CD4-positive, alpha-beta T cell treated with Interleukin-2 at 100 ng/mL for 4 hours (primary cell): ENCODE measurements at places on chromosomes 4 and X.
A peak's percentile ranks its signal among the peaks of the same experiment; 100 is the strongest.

DNA sequence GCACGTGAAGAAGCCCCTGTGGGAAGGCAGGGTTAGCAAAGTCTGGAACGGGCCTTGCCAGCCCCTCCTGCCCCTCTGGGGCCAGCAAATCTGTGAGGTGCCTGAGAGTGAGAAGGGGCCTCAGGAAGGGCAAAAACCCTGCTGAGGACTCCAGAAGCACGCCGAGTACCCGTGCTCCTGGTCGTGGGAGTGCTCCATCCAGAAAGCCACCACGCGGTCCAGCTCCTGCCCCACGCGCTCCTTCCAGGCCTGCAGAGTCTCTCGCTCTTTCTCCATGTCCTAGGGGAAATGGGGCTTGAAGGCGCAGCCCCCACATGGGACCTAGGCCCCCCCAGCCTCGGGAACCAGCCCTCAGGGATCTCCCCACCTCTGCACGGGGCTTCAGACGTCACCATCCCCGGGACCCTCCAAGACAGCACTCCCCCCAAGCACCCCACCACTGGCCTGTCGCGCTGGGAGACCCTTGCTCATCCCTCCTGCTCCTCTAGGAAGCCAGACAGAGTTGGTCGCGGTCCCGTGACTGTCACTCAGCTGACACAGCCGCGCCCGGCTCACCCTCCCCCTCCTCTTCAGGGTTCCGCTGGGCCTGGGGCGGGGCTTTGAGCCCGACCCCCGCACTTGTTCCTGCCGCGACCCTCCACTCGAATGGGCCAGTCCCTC is at the start of gene RENBP:
TSS of gene RENBP (minus strand) at position 504 of the 660 bp plus-strand sequence. CDS start at position 471, 33 bp downstream.
- DNase-seq, result peak; percentile 36

- DNase-seq, result no peak
Measured at GRCh38 chrX:35622040-35622439, 176.1 kb upstream of the MAGEB16 start.

DNA sequence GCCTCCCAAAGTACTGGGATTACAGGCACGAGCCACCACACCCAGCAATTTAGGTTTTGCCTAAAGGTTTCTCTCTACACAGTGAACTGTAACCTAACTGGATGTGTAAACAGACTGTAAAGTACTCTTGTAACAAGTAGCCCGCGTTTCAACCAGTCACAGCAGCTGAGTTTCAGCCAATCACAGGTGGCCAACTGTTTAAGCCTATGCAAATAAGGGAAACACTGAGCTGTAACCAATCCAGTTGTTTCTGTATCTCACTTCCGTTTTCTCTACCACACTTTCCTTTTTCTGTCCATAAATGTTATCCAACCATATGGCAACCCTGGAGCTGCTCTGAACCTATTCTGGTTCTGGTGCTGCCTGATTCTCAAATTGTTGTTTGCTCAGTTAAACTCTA is 59.9 kb downstream of the DIPK2B start:
- no peak for DNase-seq

DNA sequence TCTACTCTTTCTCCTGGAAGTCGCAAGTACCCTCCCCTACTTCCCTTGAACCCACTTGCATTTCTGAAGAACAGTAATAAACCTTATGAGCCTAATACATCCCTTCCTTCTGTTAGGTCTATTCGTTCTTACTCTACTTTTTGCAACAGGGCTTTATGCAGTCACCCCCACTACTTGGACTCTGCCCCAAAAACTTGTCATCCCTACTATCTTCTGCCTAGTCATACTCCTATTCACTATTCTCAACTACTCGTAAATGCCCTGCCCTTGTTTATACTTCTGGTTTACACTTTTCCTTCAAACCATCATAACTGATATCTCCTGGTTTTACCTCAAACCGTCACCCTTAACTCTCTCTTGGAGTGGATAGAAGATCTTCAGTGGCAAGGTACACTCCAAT is 55.2 kb upstream of the SLIT2 start:
- no peak for DNase-seq

DNA sequence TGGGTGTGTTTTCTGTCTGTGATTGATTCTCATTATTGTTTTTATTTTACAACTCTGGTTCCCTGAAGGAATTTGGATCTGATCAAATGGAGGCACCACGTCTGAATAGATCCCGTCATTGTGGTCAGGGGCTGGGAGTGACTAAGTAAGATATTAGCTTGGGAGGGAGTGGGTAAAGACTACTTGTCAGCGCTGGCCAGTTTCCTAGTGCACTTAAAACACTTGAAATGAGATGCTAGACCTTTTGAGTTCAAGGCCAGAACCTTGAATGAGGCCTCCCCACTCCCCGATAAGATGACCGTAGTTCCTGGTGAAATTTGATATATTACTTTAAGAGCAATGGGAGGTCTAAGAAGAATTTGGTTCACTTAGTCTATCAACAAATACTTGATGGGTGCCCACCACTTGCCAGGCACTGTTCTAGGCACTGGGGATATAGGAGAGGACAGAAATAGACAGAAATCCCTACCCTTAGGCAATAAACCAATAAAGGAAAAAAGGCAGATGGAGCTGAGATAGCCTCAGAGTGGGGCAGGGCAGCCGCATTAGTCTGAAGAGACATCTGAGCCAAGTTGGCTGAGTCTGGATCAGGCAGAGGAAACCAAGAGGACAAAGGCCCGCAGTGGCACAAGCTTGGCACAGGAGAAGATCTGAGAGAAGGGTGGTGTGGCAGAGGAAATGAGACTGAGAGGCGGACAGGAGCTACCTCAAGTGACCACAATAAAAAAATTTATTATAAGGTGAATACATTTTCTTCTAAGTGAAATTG is 11.8 kb downstream of the FAM184B start:
- DNase-seq, result no peak

- DNase-seq, result no peak
Measured at GRCh38 chrX:134969726-134970125, 21.1 kb upstream of the SMIM10 start.

- DNase-seq, result peak; percentile 87
Measured at GRCh38 chrX:72094894-72095293, 36.8 kb downstream of the RTL5 start.

- no peak for DNase-seq
Measured at GRCh38 chr4:156228676-156229075, 275.0 kb upstream of the CTSO start.

- peak; percentile 29 for DNase-seq
Measured at GRCh38 chr4:152850377-152850776, 70.6 kb downstream of the ARFIP1 start.

- DNase-seq, result no peak
Measured at GRCh38 chr4:2691313-2691712, 64.8 kb downstream of the TNIP2 start.

GRCh38 chrX:71906144-71906543 is 4.5 kb upstream of the NHSL2 start:
- DNase-seq, result no peak

DNA sequence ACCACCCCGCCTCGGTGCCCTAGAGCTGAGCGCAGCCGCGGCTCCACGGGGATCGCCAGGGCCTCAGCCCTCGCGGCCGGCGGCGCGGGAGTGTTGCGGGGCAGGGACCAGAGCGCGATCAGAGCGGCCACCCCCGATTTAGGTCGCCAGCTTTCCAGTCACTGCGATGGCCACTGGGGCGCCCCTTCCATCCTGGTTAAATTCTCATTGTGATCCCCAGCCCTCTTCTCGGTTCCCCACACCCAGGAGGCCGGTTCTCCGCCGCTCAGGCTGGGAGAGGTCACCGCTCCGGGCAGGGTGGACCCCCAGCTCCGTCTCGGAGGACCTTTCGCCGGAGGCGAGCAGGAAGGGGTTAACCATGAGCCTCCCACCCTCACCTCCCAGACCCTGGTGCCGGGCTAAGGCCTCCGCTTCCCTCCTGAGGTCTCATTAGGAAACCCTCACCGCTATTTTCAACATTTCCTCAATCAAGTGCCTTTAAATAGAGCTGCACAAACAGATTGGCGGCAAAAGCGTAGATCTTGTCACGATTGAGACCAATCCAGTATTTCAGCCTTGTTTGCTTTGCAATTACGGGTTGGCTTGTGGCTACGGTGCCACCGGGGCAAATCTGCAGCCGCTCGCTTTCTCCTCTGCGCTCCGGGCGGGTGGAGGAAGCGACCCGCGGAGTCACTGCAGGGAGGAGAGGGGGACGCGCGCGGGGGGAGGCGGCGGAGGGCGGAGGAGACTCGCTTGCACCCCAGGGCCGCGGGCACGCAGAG is 8.3 kb upstream of the HAND2 start:
- no peak for DNase-seq

DNA sequence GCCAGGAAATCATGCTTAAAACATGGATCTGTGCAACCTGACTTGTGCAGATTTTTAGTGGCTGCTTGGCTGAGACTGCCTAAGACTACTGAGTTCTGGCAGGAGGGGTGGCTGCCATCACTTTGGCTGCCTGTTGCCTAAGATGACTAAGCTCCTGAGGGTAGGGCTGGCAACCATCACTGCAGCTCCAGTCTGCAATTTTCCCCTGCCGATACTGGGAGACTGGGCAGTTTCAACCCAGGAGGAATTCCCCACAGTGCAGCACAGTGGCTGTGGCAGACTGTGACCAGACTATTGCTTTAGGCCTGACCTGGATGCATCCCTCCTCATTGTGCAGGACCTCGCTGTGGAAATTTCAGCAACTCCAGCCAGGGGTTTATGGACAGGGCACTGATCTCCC is 544.9 kb downstream of the ANKRD50 start:
- DNase-seq, result no peak

- DNase-seq, result no peak
Measured at GRCh38 chr4:32342054-32342453, 1621.9 kb downstream of the PCDH7 start.

GRCh38 chr4:121709766-121710405 is 13.1 kb upstream of the ANXA5 start:
- DNase-seq, result no peak

- no peak for DNase-seq
Measured at GRCh38 chr4:44725166-44725565, 1.2 kb downstream of the GNPDA2 start.

DNA sequence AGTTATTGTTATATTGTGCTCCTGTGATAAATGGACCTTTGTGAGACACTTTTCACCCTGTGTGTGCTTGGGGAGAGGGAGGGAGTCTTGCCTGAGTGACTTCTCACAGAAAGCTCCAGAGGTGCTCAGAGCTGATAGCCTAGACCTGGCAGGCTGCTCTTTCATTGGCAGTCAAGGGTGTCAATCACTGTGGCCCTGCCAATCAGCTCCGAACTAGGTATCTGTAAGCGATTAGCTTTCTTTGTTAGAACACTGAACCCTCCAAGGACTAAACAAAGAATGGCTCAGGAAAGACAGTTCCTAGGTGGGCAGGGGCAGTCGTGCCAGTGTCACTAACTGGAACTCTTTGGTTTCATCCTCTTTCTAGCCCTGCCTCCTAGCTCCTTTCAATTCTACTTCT is 2.7 kb upstream of the NALF2 start:
- DNase-seq, result no peak

DNA sequence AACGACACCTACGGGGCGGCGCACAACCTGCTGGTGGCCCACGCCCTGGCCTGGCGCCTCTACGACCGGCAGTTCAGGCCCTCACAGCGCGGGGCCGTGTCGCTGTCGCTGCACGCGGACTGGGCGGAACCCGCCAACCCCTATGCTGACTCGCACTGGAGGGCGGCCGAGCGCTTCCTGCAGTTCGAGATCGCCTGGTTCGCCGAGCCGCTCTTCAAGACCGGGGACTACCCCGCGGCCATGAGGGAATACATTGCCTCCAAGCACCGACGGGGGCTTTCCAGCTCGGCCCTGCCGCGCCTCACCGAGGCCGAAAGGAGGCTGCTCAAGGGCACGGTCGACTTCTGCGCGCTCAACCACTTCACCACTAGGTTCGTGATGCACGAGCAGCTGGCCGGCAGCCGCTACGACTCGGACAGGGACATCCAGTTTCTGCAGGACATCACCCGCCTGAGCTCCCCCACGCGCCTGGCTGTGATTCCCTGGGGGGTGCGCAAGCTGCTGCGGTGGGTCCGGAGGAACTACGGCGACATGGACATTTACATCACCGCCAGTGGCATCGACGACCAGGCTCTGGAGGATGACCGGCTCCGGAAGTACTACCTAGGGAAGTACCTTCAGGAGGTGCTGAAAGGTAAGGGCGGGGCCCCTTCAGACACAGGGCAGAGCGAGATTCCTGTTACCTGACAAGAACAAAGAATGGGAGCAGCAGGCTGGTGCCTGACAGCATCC is 11.7 kb downstream of the RPL9 start:
- DNase-seq, result peak; percentile 31

GRCh38 chr4:3658530-3658913 is 107.7 kb upstream of the ADRA2C start:
- DNase-seq, result no peak

GRCh38 chr4:38979511-38980230 is 52.5 kb downstream of the TMEM156 start:
- no peak for DNase-seq

DNA sequence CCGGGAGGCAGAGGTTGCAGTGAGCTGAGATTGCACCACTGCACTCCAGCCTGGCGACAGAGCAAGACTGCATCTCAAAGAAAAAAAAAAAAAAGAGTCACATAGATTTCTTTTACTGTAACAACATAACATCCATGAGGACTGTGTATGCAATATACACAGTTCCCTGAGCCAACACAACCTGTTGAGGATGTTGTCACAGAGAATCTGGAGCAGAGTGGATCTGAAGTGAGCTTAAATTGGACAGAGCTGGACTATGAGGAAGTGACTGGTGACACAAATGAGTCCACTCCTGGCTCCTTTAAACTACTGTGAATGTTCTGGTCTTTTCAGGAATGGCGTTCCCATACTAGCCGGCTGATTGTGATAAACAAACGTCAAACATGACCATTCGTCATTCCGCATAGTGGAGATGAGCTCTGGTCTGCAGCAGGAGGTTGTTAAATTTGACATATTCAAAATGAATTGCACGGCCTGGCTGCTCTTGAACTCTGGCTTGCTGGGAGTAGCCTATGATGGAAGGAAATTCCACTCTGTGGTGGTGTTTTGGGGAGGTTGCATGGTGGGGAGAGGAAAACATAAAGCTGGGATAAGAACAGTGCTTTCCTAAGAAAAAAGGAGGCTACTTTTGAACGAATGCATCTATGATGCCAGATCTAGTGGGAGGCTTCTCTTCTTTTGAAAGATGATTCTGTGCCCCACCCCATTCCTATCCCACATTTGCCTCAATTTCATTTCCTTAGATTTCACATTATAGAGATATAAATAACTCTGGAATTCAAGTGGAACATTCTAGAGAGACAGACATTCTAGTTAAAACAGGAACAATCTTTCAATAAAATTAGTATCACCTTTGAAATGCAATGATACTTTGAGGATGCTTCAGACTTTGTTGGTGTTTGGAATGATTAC is 149.5 kb downstream of the SHROOM3 start:
- DNase-seq, result no peak

GRCh38 chr4:158836002-158836369 is 67.2 kb downstream of the FNIP2 start:
- DNase-seq, result no peak

- DNase-seq, result no peak
Measured at GRCh38 chr4:173746424-173746823, 216.4 kb upstream of the HAND2 start.

GRCh38 chr4:174522183-174523024 is at the start of gene HPGD:
TSS of gene HPGD (minus strand) at chr4:174522488. CDS start at chr4:174522451, 37 bp downstream.
- peak; percentile 58 for DNase-seq

DNA sequence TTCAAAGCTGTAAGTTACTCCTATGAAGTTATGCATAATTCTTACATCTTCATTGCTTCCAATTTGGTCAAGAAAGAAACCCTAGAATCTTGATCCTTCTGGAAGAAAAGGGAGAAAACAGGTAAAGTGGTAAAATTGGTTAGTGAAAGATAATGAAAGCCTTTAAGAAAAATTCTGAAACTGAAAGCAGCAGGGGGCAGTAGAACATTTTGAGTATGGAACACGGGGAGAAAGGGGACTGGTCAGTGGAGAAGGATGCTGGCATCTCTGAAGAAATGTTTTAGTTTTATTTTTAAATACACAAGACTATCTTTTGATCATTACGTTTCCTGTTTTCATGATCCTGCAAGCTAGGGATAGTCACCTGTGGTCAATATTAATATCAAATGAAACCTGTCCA is 54.3 kb downstream of the SLIT2 start:
- DNase-seq, result no peak
